ENCODE measurements at places on chromosomes 7 and 10.

DNA sequence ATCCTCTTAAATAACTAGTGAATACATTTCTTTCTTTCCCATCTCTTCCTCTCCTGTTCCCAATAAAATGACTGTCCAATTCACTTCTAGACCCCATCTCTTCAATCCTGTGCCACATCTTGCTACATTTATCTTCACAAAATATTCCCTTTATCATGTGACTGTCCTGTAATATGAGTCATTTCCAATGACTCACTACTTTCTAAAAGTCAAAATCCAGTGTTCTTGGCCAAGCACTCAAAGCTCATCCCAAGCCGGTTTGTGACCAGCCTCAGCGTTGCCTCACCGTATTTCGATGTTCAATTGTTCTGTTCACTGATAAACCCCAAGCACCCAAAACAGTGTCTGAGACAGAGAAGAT, 104.7 kb downstream of the PARD3 start:
- no peak for DNase-seq

GRCh38 chr10:98097616-98098015, 36.8 kb upstream of the R3HCC1L start:
- no peak for DNase-seq

DNA sequence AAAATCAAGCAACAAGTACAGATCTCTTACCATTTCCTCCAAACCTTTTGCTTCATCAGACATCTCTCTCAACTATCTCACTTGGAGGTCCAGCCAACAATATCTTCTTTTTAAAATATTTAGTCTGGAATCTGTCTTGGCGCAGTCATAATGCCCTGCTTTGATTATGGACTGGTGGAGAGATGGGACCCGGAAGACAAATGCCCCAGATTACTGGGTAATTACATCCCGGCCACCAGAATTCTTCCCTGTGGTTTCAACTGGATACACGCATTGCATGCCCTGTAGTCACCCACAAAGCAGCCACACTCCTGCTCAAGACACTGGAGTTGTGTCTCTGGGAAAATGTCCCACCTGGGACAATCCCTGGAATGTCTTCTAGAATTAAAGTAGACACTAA, 65.5 kb downstream of the BPGM start:
- no peak for DNase-seq

DNA sequence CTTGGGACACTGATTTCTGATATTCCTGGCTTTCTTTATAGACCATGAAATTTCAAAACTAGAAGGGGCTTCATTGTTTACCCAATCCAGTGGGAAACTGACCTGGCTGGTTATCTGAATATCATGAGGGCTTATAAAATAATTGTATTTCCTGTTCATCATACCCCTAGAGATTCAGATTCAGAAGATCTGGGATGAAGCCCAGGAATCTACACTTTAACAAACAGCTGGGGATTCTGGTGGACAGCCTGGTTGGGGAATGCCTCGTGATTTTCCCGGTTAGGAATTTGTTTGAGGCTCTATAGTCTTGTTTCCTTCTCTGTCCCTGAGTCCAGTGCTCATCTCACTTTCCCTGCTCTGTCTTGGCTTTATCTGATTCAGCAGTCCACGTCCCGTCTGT, 110.3 kb downstream of the ADRA2A start:
- no peak for DNase-seq

GRCh38 chr10:69125554-69125953, 1.6 kb downstream of the VPS26A start:
- DNase-seq: no peak

- no peak for DNase-seq
Measured at GRCh38 chr7:99784007-99784406, at the start of gene CYP3A4. CYP3A4 (minus strand) TSS chr7:99784184; CDS start chr7:99784081, 103 bp downstream.

- no peak for DNase-seq
Measured at GRCh38 chr7:72704894-72705293, 123.1 kb downstream of the TYW1B start.

Data from activated CD8-positive, alpha-beta memory T cell treated with anti-CD3 and anti-CD28 coated beads for 24 hours (primary cell).